C1 segment of cervical spinal cord (tissue), 14 donors: ENCODE measurements at places on chromosomes 4 and X.

- no peak for DNase-seq
Observed at GRCh38 chrX:19705196-19705769, 182.1 kb downstream of the SH3KBP1 start.

DNA sequence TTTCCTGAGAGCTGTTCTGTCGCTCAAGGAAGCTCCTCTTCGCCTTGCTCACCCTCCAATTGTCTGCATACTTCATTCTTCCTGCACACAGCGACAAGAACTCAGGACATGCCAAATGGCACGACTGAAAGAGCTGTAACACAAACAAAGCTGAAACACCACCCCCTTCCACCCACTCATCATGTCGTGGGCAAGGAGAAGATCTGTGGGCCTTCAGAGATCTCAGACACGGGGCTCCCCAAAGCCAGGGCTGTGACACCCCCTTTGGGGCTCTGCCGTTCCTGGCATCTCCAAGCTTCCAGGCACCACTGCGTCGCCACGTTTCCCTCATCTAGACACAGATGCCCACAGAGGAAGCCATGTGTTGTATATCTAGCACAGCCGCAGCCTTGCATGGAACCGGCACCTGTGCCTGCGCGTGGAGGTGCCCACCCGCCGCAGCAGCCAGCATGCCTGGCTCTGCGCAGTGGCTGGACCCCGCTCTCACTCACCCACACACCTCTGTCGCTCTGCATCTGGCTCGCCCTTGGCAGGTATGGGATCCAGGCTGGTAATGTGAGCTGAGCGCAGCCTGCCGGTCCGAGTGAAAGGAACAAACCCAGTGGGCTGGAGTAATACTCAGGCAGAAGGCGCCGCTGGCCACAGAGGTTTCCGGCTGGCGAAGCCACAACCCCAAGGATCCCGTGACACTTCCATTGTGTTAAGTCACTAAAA lies 676.4 kb upstream of the INTU start:
- no peak for DNase-seq

DNA sequence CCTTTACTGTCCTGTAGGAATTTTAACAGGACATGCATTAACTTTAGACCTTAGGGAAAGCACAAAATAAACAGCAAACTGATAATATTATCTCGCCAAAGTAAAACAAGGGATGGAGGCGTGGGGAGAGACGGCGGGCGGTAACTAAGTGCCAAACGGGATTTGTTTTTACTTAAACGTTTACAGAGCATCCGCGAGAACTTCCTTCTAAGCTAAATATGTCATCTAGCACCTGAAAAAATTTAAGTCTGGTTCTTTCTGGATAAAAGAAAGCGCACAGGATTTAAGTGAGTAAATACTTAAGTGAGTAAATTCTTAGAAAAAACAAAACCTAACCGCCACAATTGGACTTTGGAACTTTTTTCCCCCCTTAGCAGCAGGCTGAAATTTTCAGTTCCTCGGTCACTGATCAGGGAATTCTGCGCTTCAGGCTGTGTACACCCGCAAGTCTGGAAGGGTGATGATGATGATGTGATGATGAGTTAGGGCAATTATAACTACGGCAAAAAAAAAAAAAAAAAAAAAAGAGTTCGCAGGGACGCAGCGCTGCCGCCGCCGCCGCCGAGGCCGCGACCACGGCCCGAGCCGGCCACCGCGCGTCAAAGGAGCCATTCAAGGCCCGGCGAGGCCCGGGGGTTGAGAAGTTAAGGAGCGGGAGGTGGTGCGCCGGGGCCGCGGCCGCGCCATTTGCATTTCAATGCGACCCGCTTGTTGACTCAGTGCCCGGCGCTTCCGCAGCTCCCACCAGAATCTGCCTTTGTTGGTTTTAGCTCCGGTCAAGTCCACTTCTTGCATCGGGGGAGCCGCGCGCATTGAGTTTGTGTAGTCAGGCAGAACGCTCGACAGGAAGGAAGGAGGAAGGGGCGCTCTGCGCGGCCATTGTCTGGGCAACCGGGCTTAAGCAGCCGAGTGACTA lies 108.8 kb downstream of the SPRY1 start:
- DNase-seq: peak; percentile 62

DNA sequence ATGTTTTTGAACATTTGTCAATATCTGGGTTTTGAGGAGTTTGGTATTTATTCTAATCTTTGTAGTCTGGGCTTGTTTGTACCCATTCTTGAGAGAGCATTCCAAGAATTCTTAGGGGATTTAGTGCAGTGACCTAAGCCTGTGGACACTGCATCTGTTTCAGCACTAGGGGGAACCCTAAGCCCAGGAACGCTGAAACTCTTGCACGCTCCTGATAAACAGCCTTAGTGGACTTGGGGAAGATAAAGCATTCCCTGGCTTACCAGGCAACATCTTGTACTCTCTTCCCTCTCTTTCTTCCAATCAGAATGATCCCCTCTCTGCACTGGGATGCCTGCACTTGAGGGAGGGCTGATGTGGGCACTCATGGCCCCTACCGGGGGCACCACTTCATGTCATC lies 654.9 kb upstream of the HTR2C start:
- DNase-seq: no peak

DNA sequence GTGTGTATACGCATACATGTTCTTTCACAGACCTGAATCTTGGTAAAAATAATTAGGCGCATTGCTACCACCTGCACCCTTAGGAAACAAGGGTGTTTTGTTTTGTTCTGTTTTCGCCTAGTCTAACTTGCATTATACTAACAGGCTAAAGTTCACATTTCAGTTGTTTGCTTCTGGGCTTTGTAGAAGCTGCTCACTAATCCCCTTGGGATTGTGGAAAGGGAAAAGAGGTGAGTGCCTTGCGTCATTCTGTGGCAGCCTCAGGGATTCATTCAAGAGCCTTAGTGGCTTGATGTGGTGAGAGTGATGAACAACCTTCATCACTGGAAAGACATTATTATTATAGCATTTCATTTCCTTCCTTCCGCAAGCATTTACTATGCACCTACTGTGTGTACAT lies 331.1 kb downstream of the ADGRL3 start:
- DNase-seq: no peak

DNA sequence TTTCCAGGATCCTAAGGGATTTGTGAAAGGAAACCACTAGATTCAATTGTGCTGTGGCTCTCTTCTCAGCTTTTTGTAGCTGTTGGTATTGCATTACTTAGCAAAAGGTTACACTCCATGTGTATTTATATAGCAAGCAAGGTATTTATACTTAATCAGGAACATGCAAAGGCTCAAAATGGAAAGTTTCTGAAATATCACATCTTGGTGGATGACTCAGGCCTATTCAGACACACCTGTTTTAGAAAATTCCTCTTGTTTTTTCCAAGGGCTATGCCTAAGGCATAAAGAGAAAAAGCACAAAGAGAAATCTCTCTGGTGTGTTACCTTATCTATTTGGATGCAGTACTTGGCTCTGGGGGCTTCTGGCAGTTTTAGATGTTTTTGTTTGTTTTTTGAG lies 144.4 kb upstream of the GALNT7 start:
- DNase-seq: no peak

GRCh38 chr4:156858071-156858470 lies 113.5 kb downstream of the PDGFC start:
- no peak for DNase-seq
